ENCODE measurements at places on chromosomes 5 and 9. TPM values are rescaled to one million over a fixed set of nuclear protein-coding genes. Genes with fewer than 3 reads are reported as not detected.

The IL4 gene
- not detected for total RNA-seq

The DNM1 gene
- 17.4 TPM for total RNA-seq

The TMEFF1 gene
- 2.1 TPM for total RNA-seq

The PTPN3 gene
- total RNA-seq = 1.6 TPM

The SNX2 gene
- 68.2 TPM for total RNA-seq

The GPR151 gene
- not detected for total RNA-seq

The CCL27 gene
- total RNA-seq = not detected

The KCNIP1 gene
- total RNA-seq = not detected

The PITX1 gene
- 0.49 TPM for total RNA-seq

The INSL4 gene
- not detected for total RNA-seq

The RANBP17 gene
- 9.5 TPM for total RNA-seq

The AFAP1L1 gene
- 14.3 TPM for total RNA-seq

The MLLT3 gene
- total RNA-seq = 16.1 TPM

The ZNF354C gene
- total RNA-seq = 2.5 TPM

The SMU1 gene
- 27.5 TPM for total RNA-seq

The RAB24 gene
- 15.1 TPM for total RNA-seq

The GMCL2 gene
- total RNA-seq = not detected

The C9orf50 gene
- not detected for total RNA-seq

The CHSY3 gene
- total RNA-seq = 0.48 TPM

The GABRA1 gene
- total RNA-seq = not detected

The IFNW1 gene
- not detected for total RNA-seq

The FBN2 gene
- total RNA-seq = 0.59 TPM

The ANKRD55 gene
- 0.49 TPM for total RNA-seq

The TGFBI gene
- 1,163 TPM for total RNA-seq
